ENCODE measurements at places on chromosomes 4 and X.

- no peak for DNase-seq
Observed at GRCh38 chrX:103523605-103524004, 4.3 kb upstream of the RAB40A start.

DNA sequence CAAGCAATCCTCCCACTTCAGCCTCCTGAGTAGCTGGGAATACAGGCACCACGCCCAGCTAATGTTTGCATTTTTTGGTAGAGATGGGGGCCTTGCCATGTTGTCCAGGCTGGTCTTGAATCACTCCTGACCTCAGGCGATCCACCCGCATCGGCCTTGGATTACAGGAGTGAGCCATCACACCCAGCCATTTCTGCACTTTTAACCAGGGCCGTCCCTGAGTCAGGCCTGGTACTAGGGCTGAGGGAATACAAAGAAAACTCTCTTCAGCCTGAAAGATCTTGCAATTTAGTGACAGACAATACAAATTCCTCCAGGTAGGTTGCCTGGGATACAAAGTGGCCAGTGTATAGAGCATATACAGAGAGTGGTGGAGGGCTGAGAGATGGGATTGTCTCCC lies 65.8 kb downstream of the BCOR start:
- no peak for DNase-seq

DNA sequence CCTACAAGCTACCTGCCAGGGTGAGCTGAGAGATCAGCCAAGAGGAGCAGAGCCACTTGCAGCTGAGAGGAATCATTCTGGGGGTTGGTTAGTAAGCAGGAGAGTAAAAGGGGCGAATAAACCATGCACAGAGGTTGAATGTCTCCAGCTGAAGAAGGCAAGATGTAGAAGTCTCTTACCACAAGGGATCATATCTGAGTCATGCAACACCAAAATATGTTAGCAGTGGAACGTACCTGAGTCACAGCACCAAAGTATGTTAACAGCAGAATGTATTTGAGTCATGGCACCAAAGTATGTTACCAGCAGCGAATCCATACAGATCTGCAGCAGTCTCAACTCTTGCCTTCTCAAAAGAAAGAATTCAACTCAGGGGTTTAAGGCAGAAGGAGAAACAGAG lies 29.9 kb downstream of the C4orf51 start:
- no peak for DNase-seq

DNA sequence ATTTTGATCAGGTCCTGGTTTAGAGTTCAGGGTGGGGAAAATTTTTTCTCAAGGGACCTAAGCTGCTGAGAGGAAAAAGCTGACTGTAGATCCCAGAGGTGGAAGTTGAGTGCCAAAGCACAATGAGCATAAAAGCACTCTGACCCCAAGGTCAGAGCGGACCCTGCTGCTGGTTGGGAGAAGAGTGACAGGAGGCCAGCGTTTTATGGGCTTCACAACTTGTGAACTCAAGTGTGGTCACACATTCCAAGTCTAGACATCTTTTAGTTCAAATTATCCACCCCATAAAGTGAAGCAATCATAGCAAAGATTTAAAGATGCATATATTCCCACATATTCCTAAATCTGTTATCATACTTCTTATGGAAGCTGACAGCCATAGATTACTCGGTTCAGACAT lies 220.3 kb downstream of the CHIC2 start:
- no peak for DNase-seq

- DNase-seq, result no peak
Observed at GRCh38 chr4:34181311-34181841, 2062.9 kb downstream of the ARAP2 start.

DNA sequence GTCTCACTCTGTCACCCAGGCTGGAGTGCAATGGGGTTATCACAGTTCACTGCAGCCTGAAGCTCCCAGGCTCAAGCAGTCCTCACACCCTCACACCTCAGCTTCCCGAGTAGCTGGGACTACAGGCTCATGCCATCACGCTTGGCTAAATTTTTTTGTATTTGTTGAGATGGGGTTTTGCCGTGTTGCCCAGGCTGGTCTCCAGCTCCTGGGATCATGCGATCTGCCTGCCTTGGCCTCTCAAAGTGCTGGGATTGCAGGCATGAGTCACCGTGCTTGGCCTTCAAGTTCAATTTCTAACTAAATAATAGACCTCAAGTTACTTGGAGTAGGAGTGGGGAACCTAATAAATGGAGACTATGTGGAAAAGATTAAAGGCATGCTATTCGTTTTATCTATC lies 48.9 kb downstream of the MND1 start:
- DNase-seq, result no peak

GRCh38 chrX:104913348-104913747 lies 307.1 kb downstream of the TEX13A start:
- no peak for DNase-seq

DNA sequence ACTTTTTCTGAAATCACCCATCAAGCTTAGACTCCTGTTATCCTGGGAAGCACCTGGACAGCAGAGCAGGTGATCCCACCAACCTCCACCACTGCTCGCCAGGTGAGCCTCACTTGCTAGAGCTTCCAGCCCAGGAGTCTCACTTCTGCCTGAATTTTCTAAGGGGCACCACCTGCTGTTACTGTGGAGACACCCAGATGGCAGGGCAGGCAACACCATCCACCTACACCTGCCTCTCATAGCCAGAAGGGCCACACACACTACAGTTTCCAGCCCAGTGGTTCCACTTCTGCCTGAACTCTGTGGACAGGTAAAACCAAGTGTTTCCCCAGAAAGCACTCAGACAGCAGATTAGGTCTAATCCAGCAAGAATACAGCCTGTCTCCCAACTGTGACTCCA lies 262.0 kb downstream of the ARAP2 start:
- no peak for DNase-seq

- DNase-seq, result no peak
Observed at GRCh38 chr4:144689125-144689524, 43.2 kb downstream of the HHIP start.

GRCh38 chr4:122830426-122831095 lies 3.9 kb downstream of the FGF2 start:
- DNase-seq, result no peak

GRCh38 chr4:106238820-106239420 lies 77.1 kb downstream of the TBCK start:
- no peak for DNase-seq

DNA sequence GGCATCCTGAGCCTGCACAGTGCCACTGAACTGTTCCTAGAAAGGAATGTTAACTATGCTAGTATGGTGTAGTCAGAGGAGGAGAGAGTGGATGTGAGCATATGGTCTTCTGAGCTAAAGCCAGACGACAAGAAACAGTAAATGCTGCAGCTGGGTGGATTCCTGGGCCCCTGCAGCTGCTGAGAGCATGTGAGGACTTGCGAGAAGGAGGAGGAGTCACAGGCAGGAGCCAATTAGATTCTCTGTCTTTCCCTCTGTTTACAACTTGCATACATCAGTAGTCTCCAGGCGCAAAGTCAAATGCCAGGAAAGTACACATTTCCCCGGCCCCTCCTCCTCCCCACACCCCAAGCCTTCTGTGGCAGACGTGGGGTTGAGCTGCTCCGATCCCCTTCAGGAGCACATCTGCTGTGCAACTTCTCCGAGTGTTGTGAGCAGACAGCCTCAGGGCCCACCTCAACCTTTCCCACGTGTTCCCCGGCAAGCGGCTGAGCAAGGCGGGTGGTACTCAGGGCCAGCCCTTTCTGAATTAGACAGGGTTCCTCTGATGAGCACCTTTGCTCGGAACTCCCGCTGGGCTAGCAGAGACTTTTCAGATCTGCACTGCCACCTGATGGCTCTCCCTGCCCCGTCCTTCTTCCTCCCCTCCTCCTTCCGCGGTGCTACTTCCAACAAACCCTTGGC lies 108.7 kb upstream of the ATP6AP2 start:
- no peak for DNase-seq

GRCh38 chrX:134469486-134469885 lies 9.5 kb downstream of the HPRT1 start:
- no peak for DNase-seq

GRCh38 chr4:95831166-95831565 lies 8.7 kb upstream of the PDHA2 start:
- no peak for DNase-seq

- no peak for DNase-seq
Observed at GRCh38 chrX:19689170-19689779, 174.0 kb upstream of the MAP3K15 start.

DNA sequence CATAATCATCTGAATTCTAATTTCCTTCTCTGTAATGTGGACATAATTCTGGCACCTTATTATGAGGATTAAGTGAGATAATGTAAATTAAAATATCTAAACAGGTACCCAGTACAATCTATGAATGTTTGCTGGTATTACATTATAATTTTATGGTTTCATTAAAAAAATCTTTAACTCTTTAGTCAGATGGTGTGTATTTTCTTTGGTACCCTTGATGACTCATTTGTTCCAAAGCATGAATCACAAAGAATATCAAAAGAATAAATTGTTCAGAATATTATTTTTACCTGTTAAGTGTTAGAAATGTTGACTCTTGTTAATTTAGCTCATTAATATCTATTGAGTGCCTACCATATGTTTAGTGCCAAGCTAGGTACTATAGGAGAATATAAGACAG lies 74.3 kb downstream of the SNX25 start:
- no peak for DNase-seq

DNA sequence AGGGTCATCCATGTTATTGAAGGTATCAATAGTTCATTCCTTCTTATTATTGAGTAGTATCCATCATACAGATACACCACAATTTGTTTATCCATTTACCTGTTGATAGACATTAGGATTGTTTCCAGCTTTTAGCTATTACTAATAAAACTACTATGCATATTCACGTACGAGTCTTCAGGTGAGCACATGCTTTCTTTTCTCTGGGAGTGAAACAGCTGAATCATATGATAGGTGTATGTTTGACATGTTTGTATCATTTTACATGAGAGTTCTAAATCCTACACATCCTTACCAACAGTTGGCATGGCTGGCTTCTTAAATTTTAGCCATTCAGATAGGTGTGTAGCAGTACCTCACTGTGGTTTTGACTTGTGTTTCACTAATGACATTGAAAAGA lies 556.6 kb upstream of the DIPK2B start:
- DNase-seq, result no peak

DNA sequence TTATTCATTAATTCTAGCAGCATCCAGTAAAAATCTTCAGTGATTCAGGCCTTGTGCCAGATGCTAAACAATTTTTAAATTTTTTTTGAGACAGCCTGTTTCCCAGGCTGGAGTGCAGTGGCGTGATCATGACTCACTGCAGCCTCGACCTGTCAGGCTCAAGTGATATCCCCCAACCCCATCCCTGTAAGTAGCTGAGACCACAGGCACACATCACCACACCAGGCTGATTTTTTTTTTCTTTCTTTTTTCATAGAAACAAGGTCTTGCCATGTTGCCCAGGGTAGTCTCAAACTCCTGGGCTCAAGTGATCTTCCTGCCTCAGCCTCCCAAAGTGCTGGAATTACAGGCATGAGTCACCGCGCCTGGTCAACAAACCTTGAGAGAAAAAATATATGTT lies 705.5 kb downstream of the ARAP2 start:
- no peak for DNase-seq

GRCh38 chr4:22460266-22460665 lies 55.6 kb downstream of the ADGRA3 start:
- no peak for DNase-seq
